ENCODE measurements at places on chromosomes 1 and 21.

DNA sequence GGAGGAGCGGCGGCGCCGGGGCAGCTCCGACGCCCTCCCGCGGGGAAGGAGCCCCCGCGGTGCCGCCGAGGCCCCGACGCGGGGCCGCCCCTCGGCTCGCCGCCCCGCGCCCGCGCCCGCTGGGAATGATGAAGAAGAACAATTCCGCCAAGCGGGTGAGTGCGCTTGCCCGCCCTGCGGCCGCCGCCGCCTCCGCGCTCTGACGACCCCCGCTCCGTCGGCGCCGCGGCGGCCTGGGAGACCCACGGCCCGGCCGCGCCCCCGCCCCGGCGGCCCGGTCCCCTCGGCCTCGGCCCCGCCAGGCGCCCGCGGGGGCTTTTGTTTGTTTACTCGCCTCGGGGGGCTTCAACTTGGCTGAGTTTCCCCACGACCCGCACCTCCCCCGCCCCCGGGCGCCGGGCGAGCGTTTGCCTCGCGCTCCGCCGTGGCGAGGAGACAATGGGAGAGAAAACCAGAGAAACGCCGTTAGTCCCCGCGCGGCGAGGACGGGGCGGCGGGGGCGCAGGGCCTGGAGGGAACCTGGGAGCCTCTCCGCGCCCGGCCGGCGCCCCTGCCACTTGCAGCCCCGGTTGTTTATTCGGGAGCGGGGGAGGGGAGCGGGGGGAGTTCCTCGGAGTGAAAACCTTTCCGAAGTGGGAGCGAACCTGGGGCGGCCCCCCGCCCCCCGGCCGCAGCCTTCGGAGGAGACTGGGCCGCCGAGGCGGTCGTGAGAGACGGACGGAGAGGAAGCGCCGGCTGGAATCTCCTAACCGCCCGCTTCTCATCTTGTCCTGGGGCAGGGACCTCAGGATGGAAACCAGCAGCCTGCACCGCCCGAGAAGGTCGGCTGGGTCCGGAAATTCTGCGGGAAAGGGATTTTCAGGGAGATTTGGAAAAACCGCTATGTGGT is 661 bp downstream of the PLEKHO1 start:
- peak; percentile 68 for DNase-seq

DNA sequence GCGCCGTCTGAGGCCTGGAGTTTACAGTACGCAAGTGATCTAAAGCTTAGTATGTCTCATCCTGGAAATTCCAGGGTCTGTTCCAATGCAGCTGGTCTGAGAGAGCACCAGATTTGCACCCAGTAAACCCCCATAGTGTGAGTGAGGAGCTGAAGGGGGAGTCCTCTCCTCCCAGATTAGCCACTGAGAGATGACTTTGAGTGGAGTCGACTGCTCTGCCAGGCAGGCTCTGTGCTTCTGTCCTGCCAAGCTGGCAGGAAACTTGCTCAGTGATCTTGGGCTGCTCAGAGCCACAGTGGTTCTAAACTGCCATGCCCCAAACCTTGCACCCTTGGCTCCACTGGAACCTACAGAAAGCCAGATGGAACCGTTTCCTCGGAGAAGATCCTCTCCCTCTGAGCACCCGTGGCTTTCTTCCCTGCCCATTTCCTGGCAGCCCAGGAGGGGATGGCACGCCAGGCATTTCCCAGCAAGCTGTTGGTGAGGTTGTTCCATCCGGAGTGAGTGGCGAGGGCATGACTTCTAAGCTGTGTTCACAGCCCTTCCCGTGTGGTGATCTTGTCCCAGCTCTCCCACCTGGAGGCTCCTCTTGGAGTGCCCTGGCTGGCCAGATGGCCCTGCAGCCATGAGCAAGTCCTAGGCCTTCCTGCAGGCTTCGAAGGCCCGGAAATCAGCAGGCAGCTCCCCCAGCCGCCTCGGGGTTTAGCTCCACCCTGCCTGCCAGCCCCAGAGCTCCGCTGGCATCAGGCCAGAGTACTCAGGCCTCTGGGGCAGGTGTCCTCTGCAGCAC is 125.9 kb upstream of the VAMP3 start:
- peak; percentile 92 for DNase-seq

DNA sequence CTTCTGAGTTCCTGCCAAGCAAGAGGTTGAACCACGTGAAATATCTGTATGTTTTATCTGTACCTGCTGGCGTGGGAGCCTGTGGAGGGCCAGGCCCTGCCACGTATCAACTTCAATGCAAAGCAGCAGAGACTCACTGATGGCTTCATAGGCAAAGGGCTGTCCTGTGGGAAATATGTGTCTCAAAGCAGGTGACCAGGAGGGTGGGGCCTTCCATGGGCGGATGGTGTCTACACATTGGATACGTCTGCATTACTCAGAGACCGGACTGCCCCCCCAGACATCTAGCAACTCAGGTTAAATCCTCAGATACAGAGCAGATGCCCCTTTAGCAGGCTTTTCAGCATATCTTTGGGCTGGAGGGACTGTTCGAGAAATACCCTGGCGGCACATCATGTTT is 210.8 kb upstream of the C1orf174 start:
- DNase-seq, result no peak

GRCh38 chr1:233647636-233648035 is 33.7 kb downstream of the KCNK1 start:
- no peak for DNase-seq

- no peak for DNase-seq
These were observed 56.6 kb downstream of the ATP1B1 start for GRCh38 chr1:169163059-169163458.

DNA sequence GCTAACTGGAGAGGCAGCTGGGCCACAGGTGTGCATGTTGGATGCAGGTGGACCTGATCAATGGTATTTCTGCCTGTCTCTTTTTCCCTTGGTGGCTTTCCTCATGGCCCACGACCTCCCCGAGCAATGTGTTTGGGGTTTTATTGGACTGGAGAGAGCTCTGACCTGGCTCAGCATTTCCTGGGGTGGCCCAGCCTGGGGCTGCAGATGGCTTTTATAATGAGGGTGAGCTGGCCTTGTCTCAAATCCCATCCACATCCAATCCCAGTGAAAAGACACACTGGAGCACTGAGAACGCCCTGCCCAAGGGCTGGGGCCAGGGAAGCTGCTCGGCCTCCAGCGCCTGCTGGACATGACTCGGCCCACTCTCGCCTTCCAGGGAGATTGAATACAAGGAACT is 44.1 kb downstream of the SIM2 start:
- DNase-seq, result no peak

- no peak for DNase-seq
These were observed 3.8 kb upstream of the EDN2 start for GRCh38 chr1:41488040-41488951.

GRCh38 chr1:184574588-184574987 is 180.1 kb downstream of the EDEM3 start:
- DNase-seq, result peak; percentile 34

DNA sequence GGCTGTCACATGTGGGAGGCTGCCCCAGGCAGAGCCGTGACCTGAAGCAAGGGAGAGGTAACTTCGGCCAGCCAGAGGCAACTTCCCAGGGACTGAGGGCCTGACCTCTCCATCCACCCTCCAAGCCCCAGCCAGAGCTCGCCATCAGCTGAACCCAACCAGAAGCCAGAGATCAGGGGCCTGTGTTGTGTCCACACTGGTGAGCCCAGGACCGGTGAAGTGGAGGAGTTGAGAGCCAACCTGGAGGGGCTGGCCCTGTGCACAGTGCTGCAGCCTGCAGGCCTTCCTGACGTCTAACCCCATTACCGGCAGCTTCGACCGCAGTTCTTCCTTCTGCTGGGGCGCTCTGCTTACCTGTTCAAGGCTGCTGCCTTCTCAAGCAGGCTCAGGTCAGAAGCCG is 19.6 kb upstream of the PDE9A start:
- DNase-seq, result no peak

- no peak for DNase-seq
These were observed 15.2 kb downstream of the SLC27A3 start for GRCh38 chr1:153790313-153790965.

GRCh38 chr21:28229814-28230213 is 762.9 kb downstream of the LTN1 start:
- DNase-seq, result no peak

GRCh38 chr1:27100335-27101053 is 54.4 kb downstream of the SLC9A1 start:
- DNase-seq, result no peak

DNA sequence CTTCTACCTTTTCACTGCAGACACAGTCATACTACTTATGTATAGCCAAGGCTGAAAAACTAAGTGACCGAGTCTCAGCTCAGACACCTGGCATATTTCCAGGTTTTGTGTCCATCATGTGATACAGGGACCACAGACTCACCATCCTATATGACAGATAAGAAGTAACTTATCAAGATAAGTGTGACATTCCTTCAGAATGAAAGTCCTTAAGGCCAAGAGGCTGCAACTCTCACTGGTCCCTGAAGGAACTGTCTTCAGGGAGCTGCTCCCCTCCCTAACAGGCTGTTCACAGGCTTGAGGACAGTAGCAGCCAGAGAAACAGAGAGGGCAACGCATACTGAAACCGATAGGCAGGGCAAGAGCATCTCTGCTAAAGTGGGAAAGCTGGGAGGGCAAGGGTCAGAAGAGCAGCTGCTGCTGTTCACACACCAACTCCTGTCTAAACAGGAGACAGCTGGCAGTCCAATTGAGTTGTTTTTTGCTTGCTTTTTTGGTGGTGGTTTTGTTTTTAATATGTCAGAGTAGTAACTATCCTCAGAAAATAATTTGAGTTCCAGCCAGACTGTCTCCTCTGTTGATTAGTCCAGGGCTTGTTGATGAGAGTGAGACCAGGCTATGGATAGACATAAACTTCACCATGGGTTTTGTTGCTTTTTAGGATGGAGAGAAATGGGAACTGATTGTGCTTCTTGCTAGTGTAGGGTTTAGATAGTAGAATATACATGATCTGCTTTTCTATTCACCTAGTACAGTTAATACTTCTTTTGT is 67.7 kb downstream of the MACF1 start:
- peak; percentile 55 for DNase-seq

- DNase-seq, result no peak
These were observed 831 bp downstream of the TMEM52 start for GRCh38 chr1:1917995-1918900.

- no peak for DNase-seq
These were observed 12.2 kb upstream of the ID3 start for GRCh38 chr1:23571465-23571864.

DNA sequence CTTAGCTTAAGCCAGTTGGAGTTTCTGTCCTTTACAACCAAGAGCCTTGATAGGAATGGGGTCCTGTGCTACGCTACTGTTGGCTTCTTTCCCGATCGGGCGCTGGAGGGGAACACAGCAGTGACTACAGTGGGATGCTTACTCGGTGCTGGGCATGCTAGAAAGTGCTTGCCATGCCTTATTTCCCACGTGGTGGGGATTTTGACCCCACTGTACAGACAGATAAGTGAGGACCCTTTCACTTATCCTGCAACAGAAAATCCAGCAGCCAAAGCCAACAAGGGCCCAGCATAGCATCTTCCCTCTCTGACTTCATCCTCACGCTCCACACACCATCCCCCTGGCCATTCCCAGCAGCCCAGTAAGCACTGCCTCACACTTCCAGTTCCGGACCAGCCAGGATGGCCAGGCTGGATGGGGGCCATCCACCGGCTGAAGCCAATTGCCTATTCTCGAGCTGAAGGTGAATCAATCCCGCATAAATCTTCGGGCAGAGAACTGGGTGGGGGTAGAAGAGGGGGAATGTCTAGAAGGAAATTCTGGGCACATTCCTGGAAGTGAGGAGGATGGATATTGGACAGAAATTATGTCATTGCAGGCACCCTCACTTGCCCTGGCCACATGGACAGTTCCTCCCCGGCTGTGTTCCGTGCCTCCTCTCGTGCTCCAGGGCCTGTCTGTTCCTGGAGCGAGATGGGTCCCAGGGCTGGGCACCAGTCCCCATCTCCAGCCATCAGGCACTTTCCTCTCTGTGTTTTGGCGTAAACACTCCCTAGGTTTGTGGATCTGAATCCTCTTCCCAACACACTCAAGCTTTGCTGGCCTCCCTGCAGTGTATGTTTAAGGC is 2.0 kb upstream of the ABCG1 start:
- DNase-seq, result no peak

- no peak for DNase-seq
These were observed 13.4 kb upstream of the SVBP start for GRCh38 chr1:42830631-42831030.

DNA sequence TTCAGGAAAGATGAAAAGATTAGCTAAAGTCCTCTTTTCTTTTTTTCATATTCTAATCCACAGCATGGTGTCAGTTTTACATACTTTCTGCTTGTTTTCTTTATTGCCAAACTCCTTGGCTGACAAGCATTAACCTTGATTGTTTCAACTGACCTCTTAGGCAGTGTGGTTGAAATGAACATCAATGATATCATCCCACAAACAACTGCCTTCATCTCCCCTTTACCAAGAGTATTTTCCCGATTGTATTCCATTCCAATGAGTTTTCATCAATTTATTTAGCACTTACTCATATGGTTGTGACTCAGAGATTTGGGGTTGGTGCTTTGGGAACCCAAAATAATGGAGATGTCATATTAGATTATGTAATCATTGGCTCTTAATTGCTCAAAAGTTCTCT is 71.8 kb downstream of the SPAG17 start:
- no peak for DNase-seq

DNA sequence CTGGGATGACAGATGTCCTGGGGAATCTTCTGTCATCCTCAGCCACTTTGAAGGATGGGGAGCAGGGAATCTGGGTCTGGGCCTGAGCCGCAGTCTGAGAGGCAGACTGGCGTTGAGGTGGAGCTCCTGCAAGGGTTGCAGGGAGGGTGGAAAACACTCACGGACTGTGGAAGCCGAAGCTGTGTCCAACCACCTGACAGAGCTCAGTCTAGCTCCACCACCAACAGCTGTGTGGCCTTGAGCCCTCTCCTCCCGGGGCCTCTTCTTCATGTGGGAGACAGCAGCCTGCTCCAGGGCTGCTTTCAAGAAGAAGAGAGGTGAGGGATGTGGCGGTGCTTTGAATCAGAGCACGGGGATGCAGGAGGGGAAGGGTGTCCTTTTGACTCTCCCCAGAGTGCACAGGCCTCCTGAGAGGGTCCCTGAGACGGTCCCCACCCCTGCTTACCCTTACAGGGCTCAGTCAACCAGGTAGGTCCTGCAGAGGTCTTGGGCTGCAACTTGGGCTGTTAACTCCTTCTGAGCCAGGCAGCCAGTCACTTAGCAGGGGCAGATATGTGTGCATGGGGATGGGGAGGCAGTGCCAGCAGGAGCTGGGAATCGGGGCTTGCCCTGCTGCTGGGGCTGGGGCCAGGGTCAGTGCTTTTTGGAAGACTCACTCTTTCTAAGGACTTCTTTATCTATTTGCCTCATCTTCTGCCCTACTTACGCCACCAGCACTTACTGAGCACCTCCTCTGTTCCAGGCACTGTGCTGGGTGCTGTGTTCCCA is 216.3 kb downstream of the PTPRU start:
- DNase-seq, result no peak

DNA sequence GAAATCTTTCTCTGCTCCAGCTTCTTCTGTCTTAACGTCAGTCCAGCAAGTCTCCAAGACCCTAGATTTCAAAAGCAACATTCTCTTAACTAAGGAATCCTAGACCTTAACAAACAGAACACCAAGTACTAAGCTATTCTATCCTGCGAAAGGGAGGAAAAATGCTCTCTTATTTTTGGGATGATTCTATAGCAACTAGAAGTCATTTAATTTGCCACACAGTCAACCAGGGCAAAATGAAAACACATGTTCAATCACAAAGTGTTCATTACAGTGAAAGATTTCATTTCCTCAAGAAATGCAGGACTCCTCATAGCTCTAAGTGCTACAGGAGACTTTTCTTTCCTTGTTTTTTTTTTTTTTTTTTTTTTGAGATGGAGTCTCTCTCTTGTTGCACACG is 36.2 kb upstream of the DOCK7 start:
- DNase-seq, result no peak

Data from NCI-H1417 (cell line).